ENCODE measurements at places on chromosomes 4 and X.

- peak; percentile 87 for DNase-seq
These were observed 3.4 kb upstream of the AVPR2 start for GRCh38 chrX:153900831-153901752.

- no peak for DNase-seq
These were observed 327.3 kb downstream of the MAPK10 start for GRCh38 chr4:86032476-86033022.

- DNase-seq, result peak; percentile 8
These were observed 55.3 kb downstream of the KLHL4 start for GRCh38 chrX:87572901-87573300.

DNA sequence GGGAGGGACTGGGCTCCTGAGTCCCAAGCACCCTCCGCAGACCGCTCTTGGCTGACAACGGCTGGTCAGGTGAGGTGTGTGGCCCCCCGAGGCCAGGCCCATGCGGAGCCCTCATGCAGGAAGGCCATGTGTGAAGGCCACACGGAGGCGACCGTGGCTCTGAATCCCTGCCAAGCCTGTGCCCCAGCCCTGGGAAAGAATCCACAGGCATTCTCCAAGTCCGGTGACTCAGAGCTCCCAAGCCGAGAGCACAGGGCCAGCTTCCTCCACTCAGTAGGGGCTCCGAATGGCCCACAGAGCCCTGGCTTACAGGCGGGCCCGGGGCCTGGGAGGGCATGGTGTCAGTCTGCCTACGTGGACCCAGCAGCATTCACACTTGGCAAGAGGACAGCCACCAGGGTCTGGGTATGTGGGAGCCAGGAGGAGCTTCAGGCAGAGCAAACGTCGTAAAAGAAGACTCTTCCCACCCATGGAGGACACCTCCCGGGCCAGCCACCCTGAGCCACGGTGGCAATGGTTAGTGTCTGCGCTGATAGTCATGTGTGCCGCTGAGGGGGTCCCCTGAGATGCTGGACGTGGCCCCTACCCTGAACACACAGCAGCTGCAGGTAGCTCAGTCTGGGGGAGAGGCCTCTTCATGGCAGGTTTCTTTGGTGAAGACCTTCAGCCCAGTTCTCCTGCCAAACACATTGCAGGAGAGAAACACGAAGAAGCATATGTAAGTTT lies 105.7 kb downstream of the PSAPL1 start:
- peak; percentile 32 for DNase-seq

DNA sequence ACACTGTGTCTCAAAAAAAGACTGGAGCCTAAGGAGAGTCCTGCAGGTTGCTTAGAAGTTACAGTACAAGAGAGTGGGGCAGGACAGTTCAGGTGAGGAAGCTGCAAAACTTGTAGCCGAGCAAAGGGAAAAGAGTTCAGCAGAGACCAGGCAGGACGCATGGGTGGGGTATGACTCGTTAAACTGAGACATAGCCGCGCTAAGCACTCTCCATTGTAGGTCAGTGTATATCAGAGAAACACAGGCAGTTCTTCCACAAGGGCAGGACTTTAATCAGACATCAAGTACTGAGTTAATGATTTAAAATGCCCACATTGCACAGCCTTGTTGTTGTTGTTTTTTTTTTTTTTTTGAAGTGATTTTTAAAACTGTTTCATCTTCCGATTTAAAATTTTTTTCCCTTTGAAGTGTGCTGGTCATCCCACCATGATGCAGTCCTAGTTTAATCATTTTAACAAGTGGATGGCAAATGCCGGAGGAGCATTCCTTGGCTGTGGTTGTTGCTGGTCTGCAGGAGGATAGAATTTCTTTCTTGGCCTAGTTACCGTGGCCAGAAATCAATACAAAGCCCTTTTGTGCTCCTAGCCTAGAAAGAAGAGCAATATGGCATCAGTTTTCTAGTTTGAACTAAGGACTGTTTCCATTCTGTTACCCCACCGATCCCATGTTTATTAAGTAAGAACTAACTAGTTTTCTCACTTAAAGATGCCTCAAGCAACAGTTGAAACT lies 10.3 kb downstream of the LAP3 start:
- DNase-seq, result peak; percentile 12

GRCh38 chr4:67131224-67131623 lies 414.1 kb downstream of the CENPC start:
- no peak for DNase-seq

DNA sequence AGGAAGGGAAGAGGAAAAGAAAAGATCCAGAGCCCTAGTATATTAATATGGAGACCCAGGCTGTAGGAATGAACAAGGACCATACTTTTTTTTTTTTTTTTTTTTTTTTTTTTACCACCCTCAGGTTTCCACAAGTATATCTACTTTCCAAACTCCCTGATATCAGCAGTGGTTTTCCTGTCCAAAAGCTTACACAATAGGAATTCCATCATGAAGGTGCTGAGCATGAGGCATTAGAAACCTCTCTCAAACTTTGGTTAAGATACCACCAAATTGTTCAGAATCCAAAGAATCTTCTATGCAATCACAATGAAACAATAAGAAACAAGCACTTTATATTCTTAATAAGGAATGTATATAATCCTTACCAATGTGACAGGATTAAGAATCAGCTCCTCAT lies 26.5 kb downstream of the RPS6KA3 start:
- no peak for DNase-seq

GRCh38 chr4:146329050-146329716 lies 114.8 kb downstream of the REELD1 start:
- peak; percentile 2 for DNase-seq

DNA sequence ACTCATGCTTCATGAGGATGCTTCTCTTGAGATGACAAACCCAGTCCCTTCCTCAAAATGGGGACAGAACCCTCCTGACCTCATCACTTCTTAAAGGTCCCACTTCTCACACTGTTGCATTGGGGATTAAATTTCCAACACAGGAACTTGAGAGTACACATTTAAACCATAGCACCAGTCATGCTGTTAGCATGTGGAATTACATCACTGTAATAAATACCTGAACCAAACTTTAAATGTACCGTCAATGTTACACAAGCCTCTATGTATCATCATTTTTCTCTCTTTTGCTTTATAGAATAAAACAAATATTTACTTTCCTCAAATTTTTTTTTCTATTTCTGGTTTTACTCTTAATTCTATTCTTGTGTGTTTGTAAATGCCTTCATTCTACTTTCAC lies 448.2 kb downstream of the CCSER1 start:
- no peak for DNase-seq

- DNase-seq, result peak; percentile 61
These were observed 554 bp downstream of the DCTD start for GRCh38 chr4:182916483-182917181.

DNA sequence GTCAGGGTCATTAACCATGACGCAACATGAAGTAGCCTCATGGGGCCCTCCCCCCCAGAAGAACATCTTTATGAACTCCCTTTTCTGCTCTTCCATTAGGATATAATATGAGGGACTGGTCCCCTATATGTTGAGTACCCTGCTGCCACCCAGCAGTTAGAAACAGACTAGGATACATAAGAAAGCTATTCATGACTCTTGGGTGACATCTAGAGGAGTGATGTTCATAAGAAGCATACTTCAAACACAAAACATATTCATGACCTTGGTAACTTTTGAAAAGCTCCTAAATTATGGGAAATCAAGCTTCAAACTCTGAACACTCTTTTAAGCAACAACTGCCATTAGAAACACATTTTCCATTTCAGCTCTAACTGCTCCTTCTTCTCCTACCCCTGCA lies 155.2 kb upstream of the SPIN4 start:
- DNase-seq, result peak; percentile 55

DNA sequence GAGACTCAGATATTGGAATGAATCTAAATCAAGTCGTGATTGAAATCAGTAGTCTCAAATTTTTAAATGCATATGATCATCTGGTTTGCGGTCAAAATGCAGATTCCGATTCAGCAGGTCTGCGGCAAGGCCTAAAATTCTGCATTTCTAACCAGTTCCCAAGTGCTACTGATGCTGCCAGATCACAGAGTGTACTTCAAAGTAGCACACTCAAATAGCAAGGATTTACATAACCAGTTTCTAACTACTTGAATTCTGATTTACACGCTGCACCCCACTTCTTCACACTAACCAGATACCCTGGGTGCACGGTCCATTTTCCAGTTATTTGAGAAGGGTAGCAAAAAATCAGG lies 752 bp downstream of the MBTPS2 start:
- no peak for DNase-seq

DNA sequence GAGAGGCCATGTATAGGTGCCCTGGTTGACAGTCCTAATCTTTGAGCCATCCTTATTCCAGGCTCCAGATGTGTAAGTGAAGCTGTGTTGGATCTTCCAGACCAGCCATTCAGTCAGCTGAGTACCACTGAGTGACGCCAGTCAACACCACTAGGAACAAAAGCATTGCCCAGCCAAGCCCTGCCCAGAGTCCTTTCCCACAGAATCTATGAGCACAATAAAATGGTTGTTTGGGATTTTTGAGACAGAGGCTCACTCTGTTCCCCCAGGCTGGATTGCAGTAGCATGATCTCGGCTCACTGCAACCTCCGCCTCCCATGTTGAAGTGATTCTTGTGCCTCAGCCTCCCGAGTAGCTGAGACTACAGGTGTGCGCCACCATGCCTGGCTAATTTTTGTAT lies 262.5 kb downstream of the BCOR start:
- DNase-seq, result no peak

- DNase-seq, result peak; percentile 79
These were observed 101.2 kb downstream of the SMIM20 start for GRCh38 chr4:26015133-26015651.

DNA sequence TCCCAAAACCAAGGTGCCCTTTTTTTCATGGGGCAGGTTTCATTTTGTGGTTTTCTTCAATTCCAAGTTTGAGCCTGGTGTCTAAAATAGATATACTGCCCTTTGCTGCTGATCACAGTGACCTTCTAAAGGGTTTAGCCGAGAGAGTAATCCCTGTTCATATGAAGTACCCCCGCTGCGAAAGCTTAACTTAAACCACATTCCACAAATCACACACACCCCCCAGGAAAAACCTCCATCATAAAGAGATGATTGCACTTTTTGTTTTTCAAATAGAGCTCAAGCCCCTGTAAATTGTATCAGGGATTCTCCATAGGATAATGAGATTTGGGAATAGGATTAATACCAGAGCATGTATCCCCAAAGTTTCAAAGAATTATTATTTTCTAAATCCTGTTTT lies 90.8 kb downstream of the USP46 start:
- DNase-seq, result no peak

DNA sequence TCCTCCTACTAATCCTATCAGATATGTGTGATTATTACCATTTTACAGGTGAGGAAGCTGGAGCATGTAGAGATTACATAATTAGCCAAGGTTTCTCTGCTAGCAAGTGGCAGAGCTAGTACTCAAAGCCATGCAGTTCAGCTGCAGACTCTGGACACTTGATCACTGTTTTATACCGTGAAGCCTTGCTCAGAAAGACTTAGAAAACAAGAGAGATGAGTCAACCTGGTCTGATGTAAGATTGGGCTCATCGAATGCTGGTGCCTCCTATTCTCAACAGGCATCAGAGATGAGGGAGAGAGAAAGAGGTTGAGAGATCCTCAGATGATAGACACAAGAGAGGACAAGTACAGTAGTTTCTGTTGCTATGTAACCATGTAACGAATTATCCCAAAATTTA lies 19.0 kb upstream of the PDE5A start:
- no peak for DNase-seq

GRCh38 chrX:53440621-53441517 lies 6.7 kb upstream of the HSD17B10 start:
- no peak for DNase-seq

GRCh38 chrX:153639177-153640044 lies 7.6 kb upstream of the DUSP9 start:
- no peak for DNase-seq

- DNase-seq, result no peak
These were observed 230.6 kb upstream of the CPEB2 start for GRCh38 chr4:14771504-14772175.

GRCh38 chr4:149164282-149164681 lies 651.4 kb downstream of the IQCM start:
- DNase-seq, result peak; percentile 68

- peak; percentile 49 for DNase-seq
These were observed 56.5 kb downstream of the PRDM5 start for GRCh38 chr4:120865985-120866384.

- DNase-seq, result no peak
These were observed 40.1 kb upstream of the HMGB3 start for GRCh38 chrX:150942942-150943594.

DNA sequence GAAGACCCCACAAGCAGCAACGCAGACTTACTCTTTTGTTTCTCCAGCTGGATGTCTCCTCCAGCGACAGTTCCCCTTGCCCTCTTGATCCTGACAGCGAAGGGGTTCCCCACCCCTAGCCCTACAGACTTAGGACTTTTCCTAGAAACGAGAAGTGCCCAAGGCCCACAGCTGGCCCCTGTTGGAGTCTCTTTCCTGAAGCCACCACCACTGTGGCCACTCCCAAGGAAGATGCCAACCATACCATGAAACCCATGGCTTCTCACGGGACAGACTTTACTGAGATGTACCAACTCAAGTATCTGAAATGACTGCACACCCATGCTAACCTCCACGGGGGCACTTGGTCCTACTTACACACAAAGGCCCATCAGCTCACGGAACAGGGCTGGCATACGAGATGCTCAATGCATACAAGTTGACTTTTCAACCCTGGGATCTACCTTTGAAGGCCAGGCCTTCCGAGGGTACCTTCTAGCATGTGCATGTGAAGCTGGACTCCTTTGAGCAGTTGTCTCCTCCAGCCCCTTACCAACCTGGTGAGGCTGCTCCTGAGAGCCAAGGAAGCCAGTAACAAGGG lies 924 bp upstream of the IRAK1 start:
- DNase-seq, result no peak

All from mesendoderm (in vitro differentiated cells).